HFF-Myc (cell line): ENCODE measurements at places on chromosomes 1 and 21.

GRCh38 chr21:42093991-42094421 is 22.9 kb downstream of the UMODL1 start:
- DNase-seq = no peak

- DNase-seq = no peak
Measured at GRCh38 chr1:63575340-63575826, 17.8 kb upstream of the PGM1 start.

GRCh38 chr1:36095760-36096405 is 7.2 kb downstream of the ADPRS start:
- DNase-seq = no peak

GRCh38 chr1:179234863-179235262 is 5.4 kb upstream of the ABL2 start:
- DNase-seq = no peak

DNA sequence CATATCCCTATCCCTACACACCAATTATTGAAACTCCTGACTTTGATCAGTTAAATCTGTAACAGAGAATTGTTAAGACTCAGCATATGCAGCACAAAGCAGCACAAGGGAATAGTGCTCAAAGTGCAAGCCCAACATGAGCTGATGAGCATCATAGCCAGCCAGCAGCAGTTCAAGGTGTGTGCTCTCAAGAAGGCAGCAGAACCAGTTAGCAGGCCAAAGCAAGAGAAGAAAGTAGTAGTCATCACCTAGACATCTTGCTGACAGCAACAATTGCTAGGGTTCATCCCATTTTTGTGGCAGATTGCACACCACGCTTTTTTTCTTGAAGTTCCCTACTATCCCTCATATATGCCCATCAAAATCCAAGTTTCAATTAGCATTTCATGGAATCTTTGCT is 478.3 kb downstream of the COL11A1 start:
- no peak for DNase-seq

- DNase-seq = no peak
Measured at GRCh38 chr1:172978595-172978994, 72.1 kb downstream of the TNFSF18 start.

GRCh38 chr21:40706806-40707655 is 139.9 kb downstream of the DSCAM start:
- no peak for DNase-seq

DNA sequence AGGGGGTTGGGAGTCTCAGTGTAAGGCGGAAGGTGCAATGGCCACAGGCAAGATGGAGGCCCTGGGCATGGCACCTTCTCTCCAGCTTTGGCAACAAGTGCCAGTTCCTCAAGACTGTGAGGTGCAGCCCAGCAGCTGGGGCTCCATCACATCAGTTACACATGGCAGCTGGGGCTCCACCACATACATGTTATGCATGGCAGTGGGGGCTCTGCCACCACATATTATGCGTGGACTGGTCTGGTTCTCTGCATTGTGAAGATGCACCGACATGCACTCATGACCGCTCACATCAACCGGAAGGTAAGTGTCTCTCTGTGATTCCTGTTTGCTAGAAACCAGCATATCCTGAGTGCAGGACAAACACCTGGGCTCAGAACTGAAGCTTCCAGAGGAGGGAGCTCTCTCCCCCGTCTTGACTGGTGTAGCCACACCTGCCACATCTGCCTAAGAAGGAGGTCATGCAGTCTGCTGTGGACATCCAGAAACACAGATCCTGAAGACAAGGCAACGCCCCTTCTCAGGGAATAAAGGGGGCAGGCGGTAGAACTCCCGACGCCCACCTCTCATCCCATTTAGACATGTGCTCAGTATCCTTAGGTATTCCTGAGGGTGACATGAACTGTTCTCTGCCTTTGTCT is 104.1 kb upstream of the TMPRSS2 start:
- DNase-seq = no peak

- DNase-seq = no peak
Measured at GRCh38 chr1:168945870-168946269, 160.6 kb upstream of the ATP1B1 start.

DNA sequence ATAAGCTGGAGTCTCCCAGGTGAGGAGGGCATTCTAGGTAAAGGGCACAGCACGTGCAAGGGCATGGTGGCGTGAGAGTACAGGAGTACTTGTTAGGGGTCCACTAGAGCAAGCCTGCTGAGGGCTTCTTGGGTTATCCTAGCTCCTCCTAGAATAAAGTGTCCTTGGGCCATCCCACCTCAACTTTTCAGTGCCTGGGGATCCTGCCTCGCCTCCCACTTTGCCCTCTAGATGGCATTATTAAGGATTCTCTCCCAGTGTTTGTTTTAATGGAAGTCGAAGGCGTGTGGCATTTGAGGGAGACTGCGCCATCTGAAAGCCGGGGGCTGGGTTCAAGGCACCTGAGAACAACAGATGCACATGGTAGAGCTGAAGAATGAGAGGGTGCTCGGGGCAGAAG is 74.5 kb upstream of the SELENON start:
- DNase-seq = no peak

- DNase-seq = no peak
Measured at GRCh38 chr1:21896652-21897532, 40.2 kb downstream of the HSPG2 start.

DNA sequence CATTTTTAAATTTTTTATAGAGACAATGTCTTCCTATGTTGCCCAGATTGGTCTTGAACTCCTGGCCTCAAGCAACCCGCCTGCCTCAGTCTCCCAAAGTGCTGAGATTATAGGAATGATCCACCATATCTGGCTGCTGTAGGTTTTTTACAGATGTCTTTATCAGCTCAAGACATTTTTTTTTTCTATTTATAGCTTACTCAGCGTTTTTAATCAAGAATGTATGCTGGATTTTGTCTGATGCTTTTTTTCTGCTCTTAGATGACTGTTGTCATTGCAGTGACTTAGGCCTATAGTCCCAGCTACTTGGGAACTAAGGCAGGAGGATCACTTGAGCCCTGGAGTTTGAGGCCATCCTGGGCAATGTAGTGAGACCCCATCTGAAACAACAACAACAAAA is 72.5 kb downstream of the POFUT2 start:
- no peak for DNase-seq

- no peak for DNase-seq
Measured at GRCh38 chr1:160095382-160096105, 2.9 kb downstream of the IGSF8 start.

GRCh38 chr1:63866084-63866483 is 92.3 kb downstream of the ROR1 start:
- DNase-seq = no peak

DNA sequence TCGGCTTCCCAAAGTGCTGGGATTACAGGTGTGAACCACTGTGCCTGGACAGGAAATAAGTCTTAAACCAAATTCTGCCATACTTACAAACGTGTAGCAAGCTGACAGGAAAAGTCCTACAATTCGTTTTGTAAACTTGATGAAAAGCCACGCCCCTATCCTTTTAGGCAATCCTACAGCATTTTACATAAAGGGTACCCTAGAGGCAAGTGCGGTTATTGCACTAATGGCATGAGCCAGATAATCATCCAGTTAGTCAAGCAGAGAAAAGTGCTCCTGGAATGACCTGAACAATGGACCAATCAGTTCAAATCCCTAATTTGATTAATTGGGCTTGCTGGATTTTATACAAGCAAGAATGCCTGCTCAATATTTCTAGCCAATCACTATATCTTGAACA is 338.2 kb downstream of the KIF26B start:
- no peak for DNase-seq

DNA sequence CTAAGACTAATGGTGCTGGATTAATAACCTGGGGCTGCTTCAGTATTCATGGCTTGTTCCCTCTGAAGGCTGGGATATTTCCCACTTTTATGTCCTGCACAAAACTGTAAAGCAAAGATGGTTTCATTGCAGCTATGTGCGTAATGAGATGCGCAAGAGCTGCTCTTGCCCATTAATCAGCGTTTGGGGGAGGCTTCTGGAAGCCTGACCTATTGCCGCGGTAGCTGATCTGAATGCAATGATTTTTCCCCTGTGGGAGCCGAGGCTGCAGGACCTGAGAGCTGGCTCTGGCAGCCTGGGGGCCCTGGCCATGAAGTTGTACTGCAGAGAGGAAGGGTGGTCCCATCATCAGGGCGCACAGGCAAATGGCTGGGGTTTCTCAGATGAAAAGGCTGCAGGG is 239.8 kb downstream of the CAMTA1 start:
- no peak for DNase-seq

DNA sequence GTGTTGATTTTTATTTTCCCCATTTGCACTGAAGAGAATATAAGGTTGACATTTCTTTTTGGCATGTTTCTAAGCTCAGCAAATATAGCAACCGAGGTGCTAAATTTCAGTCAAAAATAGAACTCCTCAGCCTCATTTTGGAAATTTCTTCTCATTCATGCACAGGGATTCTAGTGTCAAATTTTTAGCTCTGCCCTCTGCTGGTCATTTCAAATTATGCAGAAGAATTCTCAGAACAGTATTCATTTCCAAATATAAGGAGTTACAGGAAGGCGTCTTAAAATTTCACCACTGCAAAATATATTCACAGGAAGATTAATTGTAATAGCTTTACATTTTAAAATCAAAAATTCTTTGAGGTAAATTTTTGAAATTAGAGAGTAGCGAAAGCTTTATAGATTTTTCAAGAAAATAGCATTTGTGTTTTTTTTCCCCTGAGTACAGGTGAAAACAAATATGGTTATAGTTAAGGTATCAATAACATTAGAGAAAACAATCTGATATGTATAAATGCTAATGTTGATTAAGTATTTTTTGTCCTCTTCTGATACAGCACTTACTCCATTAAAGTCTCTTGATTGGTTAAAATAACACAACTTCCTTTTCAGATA is 57.9 kb downstream of the FMN2 start:
- no peak for DNase-seq

DNA sequence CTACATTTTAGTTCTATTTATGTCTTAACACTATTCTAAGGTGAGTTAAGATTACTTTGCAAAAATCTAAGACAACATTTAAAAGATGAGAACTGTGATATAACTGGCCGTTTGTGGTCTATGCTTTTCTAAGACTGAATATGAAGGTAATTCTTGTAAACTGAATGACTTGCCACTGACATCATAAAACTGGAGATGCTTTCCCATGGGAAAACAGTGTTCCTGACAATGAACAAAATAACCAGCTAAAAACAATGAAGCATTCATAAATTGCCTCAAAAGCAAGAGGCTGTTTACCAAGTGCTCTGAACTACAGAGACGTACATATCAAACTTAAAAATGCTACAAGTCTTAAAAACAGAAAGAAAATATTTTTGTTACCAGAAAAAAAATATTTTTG is 54.7 kb downstream of the APP start:
- no peak for DNase-seq

- DNase-seq = no peak
Measured at GRCh38 chr1:7651203-7651602, 119.9 kb upstream of the VAMP3 start.

DNA sequence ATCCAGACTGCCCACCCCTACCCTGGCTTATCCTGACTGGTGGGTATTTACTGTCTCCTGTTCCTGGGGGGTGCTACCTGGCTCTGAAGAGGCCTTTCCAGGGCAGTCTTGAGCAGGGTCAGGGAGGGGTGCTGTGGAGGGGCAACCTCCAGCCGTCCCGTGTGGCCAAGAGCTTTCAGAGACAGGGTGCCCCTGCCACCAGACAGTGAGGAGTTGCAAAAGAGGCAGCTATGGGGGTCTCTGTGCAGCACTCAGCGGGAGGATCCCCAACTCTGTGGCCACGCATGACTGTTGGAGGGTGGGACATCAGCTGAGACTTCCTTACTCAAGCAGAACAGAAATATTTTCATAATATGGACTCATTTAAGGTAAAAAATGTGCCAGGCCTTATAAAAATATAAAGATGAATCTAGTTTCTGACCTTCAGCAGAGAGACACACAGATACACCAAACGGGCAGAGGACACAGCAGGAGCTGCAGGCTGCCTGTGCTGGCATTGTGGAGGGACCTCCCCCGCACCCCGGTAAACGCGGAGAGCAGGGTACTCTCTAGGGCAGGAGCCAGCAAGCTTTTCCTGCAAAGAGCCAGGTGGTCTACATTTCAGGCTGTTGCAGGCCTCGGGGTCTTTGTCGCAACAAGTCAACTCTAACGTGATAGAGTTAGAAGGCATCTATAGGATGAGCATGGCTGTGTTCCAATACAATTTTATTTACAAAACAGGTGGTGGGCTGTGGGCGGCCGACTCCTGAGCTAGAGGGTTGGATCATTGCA is 252.6 kb downstream of the RHOU start:
- DNase-seq = no peak

DNA sequence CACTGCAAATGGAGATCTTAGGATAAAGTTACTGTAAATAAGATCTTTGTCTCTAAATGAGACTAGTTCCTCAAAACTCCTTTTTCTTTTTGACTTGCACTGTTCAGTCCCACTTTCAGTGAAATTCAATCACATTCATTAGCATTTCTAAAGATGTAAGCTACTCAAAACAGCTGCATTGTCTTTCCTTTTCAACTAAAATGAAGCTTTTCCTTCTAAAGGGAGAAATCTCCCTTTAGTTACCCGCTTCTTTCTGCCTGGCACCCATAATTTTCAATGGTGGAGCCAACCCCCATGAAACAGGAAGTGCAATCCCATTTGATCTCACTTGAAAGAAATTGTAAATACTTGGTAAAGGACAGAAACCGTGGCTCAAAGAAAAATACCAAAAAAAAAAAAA is 387.4 kb upstream of the PKN2 start:
- no peak for DNase-seq

DNA sequence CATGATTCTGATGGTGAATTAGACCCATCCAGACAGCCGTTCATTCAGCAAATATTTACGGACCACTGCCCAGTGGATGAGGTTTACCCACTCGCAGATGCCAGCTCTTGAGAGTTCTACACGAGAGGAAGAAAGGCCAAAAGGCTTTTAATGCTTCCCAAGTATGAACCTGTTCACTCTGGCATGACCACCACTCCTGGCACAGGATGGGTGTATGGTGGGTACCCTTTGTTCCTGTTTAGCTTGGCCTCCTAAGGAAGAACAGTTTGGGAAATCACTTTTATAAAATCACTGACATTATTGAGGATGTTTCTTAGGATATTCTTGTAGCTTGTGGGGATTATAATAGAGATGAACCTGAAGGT is 67.2 kb downstream of the HMGB4 start:
- DNase-seq = no peak

DNA sequence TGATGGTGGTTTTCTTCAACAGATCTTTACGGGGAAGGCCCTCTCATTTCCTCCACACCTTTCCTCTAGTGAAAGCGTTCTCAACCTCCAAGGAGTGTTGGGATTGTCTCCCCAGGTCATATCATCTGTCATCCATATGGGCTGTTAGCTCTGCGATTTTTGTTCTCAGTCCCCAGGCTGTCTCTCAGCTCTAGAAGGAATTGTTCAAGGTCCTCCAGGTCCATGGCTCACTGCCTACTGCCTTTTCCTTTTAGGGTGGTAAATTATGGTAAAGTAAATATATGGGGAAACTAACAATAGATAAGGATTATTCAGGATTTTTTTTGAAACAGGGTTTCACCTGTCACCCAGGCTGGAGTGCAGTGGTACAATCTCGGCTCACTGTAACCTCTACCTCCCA is 37.6 kb downstream of the ELF3 start:
- no peak for DNase-seq

GRCh38 chr1:230267338-230268065 is 158.6 kb downstream of the PGBD5 start:
- DNase-seq = no peak

GRCh38 chr21:41707231-41707959 is 59.5 kb downstream of the RIPK4 start:
- DNase-seq = no peak
